Hematopoietic multipotent progenitor cell treated with erythropoietin and hydrocortisone succinate and interleukin-3 and kit ligand, for 8 days (in vitro differentiated cells): ENCODE measurements at places on chromosomes 16 and 17.

DNA sequence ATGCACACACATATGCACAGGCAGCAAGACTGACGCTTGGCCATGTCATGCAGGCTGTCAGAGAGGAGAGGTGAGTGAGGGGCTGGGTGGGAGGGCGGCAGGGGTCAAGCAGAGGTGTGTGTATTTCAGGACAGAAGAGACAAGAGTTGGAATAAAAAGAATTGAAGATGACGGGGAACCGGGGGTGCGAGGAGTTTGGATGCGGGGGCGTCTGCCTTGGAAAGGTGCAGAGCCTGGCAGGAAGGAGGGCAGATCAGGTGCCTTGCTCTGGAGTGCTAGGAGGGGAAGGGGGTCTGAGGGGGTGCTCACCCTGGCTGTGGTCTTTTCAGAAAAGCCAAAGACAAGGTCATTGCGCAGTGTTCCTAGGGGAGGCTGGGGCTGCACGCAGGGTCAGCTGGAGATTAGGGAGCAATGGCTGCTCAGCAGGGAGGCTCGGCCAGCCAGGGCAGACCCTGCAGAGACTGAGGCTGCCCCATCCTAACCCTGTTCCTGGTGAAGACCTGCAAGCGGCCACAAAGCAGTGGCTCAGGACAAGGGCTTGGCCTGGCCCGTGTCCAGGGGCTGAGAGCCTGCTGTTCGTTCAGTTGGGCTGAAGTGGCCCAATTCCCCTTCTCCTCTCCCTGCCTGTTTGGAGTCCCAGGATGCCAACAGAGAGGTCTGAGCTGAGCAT lies 23.7 kb upstream of the CBX4 start:
- DNase-seq: no peak

- no peak for DNase-seq
Measured at GRCh38 chr17:63701456-63701820, 1.5 kb upstream of the LIMD2 start.

DNA sequence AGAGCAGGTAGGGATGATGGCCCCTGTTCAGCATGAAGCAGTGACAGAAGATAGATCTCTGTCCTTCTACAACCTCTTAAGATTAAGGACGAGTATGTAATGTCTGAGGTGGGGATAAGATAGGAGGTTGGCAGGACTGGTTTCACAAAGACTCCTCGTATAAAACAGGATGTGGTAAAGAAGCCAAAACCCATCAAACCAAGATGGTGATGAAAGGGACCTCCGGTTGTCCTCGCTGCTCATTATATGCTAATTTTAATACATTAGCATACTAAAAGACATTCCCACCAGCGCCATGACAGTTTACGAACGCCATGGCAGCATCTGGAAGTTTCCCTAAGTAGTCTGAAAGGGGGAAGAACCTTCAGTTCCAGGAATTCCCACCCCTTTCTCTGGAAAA lies 27.3 kb downstream of the MIS12 start:
- DNase-seq: peak; percentile 9

GRCh38 chr16:24452724-24453123 lies 86.6 kb upstream of the RBBP6 start:
- no peak for DNase-seq
